ENCODE measurements at places on chromosomes 3 and 15.

GRCh38 chr3:13794322-13794721 lies 85.5 kb downstream of the WNT7A start:
- DNase-seq = no peak

- peak; percentile 65 for DNase-seq
Observed at GRCh38 chr3:72590732-72591221, 257.5 kb downstream of the SHQ1 start.

GRCh38 chr15:68785541-68785940 lies 35.2 kb downstream of the ANP32A start:
- DNase-seq = no peak

DNA sequence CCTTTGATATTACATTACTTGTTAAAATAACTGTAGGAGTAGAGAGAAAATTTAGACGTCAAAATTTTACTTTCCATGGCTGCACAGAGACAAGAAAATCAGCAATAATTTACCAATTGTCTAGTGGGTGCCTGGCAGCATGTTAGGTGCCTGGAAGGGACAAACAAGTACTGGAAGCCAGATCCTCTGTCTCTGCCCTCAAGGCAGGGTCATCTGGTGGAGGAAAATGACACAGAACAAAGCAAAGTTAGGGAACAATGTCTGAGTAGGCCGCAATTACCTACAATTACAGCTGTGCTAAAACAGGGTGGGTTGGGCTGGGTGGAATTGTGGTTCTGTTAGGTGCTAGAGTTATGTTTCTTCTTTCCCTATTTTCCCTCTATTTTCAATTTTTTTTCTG lies 7.4 kb downstream of the CCDC174 start:
- DNase-seq = no peak

DNA sequence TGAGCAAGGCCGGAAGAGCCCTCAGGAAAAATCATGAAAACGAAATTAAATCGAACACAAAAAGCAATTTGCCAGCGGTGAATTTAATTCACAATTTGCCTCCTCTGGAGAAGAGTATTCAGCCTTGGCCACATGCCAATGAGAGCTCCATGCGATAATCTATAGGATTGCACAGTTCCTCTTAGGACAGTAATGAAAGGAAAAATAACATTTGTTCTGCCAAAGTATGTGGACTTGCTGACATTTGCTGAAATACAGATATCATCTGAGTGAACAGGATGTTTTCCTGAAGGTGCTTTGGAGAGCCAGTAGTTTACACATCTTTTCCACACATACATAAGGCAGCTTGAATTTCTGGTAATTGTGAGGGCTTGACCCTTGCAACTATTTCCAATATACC lies 188.6 kb upstream of the PDZRN3 start:
- no peak for DNase-seq

DNA sequence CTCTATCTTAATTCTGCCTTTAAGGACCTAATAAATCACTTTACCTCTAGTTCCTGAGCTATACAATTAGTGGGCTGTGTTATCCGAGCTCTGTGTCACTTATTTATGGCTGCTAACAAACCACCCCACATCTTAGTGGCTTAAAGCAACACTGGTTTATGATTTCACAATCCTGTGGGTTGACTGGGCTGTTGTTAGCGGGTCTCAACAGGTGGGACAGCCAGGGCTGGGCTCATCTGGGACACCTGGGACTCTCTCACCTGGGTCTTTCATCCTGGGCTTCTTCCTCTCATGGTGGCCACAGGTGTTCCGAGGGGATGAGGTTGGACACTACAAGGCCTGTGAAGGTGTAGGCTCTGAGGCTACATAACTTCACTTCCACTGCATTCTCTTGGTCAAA lies 35.8 kb upstream of the CHST2 start:
- DNase-seq = no peak

All from NT2/D1 (cell line).